ENCODE measurements at places on chromosomes 4 and X.

GRCh38 chr4:86919561-86920223 is 15.1 kb upstream of the AFF1 start:
- DNase-seq = no peak

GRCh38 chr4:36152735-36153134 is 91.6 kb downstream of the ARAP2 start:
- no peak for DNase-seq

DNA sequence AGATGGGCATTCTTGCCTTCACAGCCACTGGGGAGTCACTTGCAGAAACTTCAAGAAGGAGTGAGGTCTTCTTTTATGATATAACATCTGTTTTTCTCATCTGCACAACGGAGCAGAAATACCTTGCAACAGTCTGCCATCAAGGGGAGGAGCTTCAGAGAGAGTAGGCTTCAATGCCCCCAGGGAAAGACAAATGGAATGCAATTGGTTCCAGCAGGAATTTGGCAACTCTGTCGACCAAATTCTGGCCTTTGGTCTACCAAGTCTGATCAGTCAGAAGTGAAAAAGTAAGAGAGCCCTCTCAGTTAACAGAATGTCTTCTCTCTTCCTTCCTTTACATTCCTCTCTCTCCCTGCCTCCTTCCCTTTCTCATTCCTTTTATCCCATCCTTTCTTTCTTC is 229.3 kb downstream of the IDS start:
- DNase-seq = no peak

DNA sequence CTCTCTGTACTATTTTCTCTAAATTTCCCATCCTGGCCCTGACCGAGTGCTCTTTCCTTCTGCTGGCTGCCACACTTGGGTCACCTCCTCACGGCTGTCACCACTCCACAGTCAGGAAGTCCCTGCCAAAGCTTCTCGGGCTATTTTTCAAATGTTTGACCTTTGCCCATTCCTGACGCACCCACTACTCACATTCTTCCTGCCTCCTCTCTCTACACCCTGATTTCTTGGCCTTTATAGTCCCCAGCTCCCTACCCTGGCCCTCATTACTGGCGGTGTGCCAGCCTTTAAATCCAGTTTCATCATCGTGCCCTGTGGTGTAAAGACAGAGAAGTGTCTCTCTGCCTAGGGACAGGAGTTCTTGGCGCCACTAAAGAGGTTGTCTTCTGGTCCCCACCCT is 46.4 kb upstream of the GATB start:
- no peak for DNase-seq

GRCh38 chrX:102978594-102978993 is 41.5 kb downstream of the RAB40AL start:
- DNase-seq = no peak

DNA sequence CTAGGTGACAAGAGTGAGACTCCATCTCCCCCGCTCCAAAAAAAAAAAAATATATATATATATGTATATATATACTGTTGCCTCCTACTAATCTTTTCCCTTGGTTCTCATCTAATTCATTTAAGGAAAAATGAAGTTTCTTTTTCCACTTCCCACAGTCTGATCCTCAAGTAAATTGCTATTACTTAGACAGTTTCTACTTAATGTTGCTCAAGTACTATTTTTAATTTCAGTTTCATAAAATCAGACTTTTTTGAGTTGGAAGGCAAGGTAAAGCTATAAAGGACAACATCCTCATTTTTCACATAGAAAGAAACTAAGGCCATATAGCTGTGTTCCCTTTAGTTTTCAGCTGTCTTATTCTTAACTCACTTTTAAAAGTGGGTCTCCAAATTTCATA is 5.8 kb downstream of the RXFP1 start:
- no peak for DNase-seq

- no peak for DNase-seq
These were observed 257.5 kb upstream of the FAT1 start for GRCh38 chr4:186981161-186981560.

- DNase-seq = no peak
These were observed 123.8 kb upstream of the DDIT4L start for GRCh38 chr4:100314057-100314456.

- DNase-seq = no peak
These were observed 38.1 kb upstream of the GJB1 start for GRCh38 chrX:71184803-71185495.

Data from stimulated activated CD4-positive, alpha-beta T cell treated with anti-CD3 and anti-CD28 coated beads, Interleukin-1b, Interleukin-23, amount 100 ng/mL, for 48 hours (primary cell).